ENCODE measurements at places on chromosomes 12 and 14.

DNA sequence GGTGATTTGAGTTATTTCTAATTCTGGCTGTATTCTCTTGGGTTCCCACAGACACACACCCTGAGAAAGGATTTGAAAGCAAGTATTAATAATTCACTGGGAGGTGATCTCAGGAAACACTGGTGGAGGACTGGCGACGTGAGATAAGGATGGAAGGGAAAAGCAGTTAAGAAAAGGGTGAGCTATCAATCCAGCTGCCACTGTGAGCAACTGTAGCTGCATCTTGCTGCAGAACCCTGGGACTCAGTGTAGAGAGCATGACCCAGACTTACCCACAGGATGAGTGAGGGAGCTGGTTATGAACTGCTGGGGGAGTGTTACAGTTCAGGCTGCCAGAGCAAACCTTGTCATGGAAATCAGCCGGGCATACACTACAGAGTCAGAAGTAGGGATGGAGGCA lies 71.9 kb downstream of the RESF1 start:
- DNase-seq: no peak

GRCh38 chr12:64255249-64255648 lies 33.2 kb upstream of the KICS2 start:
- DNase-seq: no peak

DNA sequence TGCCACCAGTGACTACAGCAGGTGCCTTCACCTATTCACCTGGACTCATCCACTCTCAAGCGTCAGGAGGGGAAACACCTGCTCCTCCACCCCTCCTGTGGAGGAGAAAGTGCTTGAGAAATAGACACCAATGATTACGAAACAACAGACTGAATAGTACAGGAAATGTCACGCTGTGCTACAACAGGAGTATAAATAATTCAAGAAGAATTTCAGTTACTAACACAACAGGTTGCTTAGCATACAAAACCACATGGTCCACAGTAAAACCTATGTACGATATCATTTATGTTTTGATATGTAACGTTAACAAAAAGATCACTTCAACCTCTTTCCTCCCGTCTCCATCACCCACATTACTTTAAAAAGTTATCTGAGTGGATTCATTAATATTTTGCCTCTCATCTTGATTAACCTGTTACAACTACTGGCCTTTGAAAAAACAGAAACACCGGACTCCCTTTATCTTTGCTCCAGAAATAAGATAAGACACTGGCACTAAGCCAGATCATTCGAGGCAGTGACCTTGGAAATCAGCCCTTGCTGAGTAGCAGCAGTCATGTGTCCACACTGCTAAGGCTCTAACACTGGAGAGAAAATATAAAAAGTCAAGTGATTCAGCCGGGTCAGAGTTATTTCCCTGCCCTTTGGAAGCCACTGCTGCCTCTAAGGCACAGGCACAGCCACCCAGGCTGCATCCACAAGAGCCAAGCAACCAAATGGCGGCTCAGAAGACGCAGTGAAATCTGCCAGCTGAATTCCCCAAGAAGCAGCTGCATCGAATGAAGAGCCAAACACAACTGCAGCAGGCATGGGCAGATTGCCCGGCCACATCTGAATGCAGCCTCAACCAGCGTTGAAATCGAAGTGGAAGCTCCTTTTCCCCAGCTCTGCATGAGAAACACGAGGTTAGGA lies 40.9 kb downstream of the NT5DC3 start:
- DNase-seq: no peak

- DNase-seq: no peak
These were observed 1.3 kb downstream of the BBS10 start for GRCh38 chr12:76346798-76347420.

- DNase-seq: no peak
These were observed 11.9 kb upstream of the SH2B3 start for GRCh38 chr12:111393700-111394300.

DNA sequence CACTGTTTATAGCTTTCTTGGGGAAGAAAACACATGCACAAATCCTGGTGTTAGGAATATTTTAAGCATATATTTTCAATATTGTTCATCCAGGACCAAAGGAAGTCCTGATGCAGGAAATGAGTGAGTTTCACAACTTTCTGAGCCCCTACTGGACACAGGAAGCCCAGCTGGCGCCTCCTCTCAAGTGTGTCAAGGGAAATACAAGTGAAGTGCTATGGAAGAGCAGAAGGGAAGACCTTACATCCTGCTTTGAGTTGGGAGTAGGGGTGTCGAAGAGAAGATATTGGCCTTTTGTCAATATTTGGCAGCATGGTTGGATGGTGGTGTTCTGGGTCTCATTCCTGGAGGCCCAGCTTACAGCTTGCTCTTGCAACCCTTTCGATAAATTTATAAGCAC lies 66.1 kb upstream of the ZDHHC17 start:
- no peak for DNase-seq

DNA sequence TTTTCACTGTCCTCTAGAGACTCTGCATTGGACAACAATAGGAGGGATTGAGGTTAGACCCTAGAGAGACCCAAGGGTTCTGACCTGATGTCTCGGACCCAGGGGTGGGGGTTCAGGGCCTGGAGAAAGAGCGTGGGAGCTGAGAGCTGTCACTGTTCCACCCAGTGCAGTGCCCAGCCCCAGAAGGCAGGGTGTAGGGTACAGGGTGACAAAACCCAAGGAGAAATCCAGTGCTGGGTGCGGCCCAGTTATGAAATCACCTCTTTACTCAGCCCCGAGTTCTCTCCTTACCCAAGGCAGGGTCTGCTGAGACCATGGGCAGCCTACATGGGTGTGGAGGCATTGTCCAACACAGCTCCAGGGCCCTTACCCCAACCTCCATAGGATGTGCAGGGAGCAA lies 2.6 kb downstream of the AQP2 start:
- no peak for DNase-seq

- no peak for DNase-seq
These were observed 181.3 kb downstream of the CCDC59 start for GRCh38 chr12:82176761-82177490.

DNA sequence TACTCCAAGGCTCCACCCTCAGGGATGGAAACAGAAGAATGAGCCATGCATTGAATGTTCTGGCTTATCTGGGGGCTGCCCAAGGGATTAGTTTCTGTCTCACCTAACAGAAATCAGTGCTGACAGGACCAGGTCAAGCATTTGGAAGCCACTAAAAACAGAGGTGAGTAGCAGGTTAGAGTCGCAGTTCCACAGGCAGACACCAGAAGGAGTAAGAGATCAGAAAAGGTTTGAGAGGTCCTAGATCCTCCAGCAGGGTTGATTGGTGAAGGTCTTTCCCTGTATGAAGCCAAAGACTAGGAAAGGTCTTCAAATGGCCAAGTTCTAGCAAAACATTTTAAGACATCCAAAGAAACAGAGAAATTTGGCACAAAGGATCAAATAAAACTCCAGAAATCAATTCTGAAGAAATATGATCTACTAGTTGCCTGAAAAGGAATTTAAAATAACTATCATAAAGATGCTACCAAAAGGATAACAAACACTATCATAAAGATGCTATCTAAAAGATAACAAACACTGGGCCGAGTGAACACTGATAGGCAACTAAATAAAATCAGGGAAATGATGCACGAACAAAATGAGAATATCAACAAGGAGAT lies 19.5 kb upstream of the TTC9 start:
- peak; percentile 31 for DNase-seq

GRCh38 chr12:103470664-103471063 lies 25.1 kb downstream of the C12orf42 start:
- DNase-seq: no peak

DNA sequence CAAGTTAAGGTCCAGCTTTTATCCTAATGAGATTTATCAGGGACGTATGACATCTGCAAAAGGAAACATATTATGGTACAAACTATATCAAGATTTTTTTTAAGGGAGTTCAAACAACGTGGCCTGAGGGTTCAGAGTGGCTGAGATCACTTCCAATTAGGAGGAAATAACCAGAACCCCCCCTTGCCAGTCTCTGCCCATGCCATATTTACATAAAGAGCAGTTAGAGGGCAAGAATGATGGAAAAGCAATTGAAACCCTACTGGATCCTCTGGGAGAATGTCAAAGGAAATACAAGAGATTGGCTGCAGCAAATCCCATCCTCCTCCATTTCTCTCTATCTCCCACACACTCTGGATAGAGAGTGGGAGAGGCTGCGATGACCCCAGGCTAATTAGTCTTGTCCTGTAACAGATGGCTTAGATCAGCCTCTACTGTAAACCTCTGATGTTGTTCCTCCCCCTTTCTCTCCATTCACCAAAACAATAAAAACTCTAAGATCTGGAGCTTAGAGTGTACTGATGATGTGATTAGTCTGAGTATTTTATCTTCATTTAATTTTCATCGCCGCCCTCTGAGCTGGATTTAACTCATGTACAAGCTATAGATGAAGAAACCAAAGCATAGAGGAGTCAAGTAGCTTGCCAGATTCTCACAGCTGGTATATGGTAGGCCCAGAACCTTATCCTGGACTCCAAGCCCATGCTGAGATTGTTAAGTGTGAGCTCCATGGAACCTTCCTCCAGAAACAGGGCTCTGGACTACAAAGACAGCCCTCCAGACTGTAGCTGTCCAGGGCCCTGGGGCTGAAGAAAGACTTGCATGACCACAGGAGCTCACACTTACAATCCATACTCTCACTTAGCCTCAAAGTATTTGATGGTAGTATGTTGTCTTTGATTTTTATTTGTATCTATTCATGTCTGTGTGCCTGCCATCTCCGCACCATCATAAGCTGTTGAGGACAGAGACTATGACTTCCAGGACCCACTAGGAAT lies 54.1 kb upstream of the GNG2 start:
- DNase-seq: no peak

DNA sequence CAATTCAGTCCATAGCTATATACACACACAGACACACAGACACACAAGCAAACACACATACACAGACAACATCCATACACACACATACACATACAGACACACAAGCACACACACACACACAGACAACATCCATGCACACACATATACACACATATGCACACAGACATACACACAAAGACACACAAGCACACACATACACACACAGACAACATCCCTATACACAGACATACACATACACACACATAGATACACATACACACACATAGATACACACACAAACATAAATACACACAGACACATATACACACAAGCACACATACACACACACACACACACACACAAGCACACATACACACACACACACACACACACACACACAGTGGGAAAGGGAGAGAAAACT lies 254.8 kb downstream of the VRK1 start:
- DNase-seq: no peak

DNA sequence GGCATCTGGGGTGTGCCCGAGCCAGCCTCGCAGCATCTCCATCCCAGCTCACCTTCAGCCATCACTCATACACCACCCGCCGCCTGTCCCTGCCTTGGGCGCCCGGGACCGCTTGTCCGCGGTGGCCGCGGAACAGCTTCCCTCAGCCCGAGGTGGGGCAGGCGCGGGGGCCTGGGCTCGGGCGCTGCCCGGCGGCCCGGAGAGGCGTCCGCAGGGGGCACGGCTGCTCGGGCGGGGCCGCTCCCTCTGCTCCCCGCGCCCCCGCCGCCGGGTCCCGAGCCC lies 430 bp downstream of the SLC41A2 start:
- DNase-seq: no peak

DNA sequence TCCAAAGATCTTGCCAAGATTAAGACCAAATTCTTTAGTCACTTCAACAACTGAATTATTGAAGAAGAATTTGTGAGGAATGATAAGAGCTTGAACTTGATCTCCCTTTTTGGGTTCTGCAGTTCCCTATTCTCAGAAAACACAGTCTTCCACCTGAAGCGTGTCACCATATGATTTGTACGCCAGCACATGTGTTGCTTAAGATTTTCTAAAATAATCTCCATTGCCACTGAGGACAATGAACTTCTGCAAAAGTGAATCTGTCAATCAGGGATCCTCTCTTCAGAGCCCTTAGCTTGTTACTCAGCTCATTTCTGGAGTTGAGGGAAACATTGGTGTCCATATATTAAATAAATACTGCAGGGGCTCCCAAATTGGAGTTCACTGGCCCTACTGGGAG lies 4.2 kb upstream of the SPIC start:
- no peak for DNase-seq

GRCh38 chr14:99432485-99432884 lies 48.2 kb downstream of the SETD3 start:
- DNase-seq: no peak

- no peak for DNase-seq
These were observed 16.9 kb downstream of the TAOK3 start for GRCh38 chr12:118355843-118356242.

GRCh38 chr12:82524641-82525040 lies 162.1 kb upstream of the TMTC2 start:
- DNase-seq: no peak

- no peak for DNase-seq
These were observed 4.8 kb downstream of the PHB2 start for GRCh38 chr12:6965714-6966113.

GRCh38 chr12:57194253-57194652 lies 22.3 kb upstream of the NXPH4 start:
- DNase-seq: no peak

DNA sequence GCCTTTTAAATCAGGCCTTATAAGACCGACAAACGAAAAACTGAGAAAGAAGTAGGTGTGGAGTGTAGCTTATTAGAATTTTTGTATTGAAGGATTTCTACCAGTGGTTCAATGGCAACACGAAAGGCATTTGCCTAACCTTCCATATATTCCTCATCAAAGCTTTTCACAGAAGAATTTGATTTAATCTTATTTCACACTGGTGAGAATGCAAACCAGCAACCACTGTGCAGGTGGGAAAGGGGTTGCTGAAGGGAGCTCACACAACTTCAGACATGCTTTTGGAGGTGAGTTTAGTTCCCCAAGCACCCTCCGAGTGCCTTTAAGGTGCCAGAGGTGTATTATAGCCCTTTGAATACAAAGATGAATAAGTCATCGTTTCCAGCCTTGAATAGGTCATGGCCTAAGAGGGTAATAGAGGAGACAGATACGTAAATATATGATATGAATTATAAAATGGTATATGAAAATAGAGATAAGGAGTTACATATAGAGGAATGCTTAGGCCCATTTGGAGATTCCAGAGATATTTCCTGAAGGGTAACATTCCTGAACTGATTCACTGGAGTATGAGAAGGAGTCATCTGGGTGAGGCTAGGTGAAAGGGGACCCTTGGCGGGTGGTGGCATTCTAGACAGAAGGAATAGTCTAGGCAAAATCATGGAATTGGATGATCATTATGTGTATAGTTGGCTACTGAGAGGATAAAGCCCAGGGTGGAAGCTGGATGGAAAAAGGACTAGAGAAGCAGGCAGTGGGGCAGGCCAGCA lies 6.4 kb downstream of the ERP27 start:
- DNase-seq: no peak

GRCh38 chr14:103007555-103007954 lies 49.8 kb downstream of the CDC42BPB start:
- DNase-seq: no peak

DNA sequence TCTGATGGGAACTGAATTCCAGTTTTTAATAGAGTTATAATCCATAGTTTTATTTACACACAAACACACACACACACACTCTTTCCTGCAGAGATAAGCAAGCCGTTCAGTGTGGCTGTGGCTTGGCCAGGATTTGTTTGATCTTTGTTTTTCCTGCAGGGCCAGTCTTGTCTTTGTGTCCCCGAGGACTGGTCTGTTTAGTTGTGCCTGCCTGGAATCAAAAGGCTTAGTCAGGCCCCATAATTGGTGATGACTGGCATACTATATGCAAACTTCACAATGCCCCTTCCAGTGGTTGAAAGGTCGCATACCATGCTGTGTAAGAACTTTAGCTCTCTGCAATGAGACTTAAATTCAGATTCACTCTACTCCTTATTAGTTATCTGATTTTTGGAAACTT lies 26.0 kb downstream of the WBP11 start:
- no peak for DNase-seq
